ENCODE measurements at places on chromosomes 7 and 10.

GRCh38 chr7:32228601-32229000 lies 158.4 kb upstream of the PDE1C start:
- no peak for DNase-seq

GRCh38 chr10:120511165-120511564 lies 54.1 kb downstream of the PLPP4 start:
- DNase-seq = no peak

GRCh38 chr10:86315549-86315942 lies 51.0 kb downstream of the GRID1 start:
- DNase-seq = no peak

- no peak for DNase-seq
Observed at GRCh38 chr7:146414373-146414772, 297.8 kb downstream of the CNTNAP2 start.

GRCh38 chr10:31381766-31382316 lies 62.8 kb downstream of the ZEB1 start:
- DNase-seq = no peak

DNA sequence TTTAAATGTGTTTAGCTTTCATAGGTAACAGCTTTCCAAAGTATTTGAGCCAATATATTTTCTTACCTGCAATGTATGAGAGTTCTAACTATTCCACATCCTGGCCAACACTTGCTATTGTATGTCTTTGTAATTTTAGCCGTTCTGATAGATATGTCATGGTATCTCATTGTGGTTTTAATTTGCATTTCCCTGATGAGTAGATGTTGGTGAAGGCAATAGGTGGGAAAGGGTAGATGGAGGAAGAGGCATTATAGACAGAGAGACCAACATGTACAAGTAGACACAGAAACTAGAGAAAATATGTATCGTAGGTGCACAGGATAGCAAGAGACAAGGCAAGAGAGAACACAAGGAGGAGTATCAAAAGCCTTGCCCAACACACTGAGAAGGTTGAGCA lies 54.8 kb upstream of the CCDC71L start:
- no peak for DNase-seq

GRCh38 chr10:62010366-62010765 lies 108.9 kb downstream of the ARID5B start:
- DNase-seq = no peak

- no peak for DNase-seq
Observed at GRCh38 chr10:21379143-21379542, 146.3 kb downstream of the SKIDA1 start.

- DNase-seq = no peak
Observed at GRCh38 chr7:37359662-37360444, 88.8 kb downstream of the ELMO1 start.

GRCh38 chr7:3415861-3416312 lies 114.8 kb downstream of the SDK1 start:
- DNase-seq = no peak

GRCh38 chr7:99003419-99003818 lies 125.1 kb downstream of the TRRAP start:
- no peak for DNase-seq

GRCh38 chr7:113392841-113393540 lies 274.6 kb upstream of the SMIM30 start:
- no peak for DNase-seq

GRCh38 chr7:55260676-55261385 lies 104.3 kb upstream of the LANCL2 start:
- no peak for DNase-seq

DNA sequence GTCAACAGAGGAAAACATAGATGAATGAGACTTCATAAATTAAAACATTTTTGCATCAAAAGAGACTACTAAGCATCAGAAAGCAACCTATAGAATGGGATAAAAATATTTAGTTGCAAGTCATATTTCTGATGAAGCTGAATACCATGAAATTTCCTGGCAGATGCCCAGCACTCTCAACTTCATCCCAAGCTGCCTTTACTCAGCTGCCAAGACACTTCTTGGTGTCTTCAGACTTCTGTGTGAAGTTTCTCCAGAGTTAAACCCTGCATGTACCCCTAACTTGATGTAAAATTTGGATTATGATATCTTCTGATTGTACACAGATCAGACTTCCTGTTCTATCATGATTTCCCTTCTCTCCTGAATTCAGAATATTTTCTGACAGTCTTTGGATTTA lies 73.2 kb downstream of the AKR1C4 start:
- DNase-seq = no peak

DNA sequence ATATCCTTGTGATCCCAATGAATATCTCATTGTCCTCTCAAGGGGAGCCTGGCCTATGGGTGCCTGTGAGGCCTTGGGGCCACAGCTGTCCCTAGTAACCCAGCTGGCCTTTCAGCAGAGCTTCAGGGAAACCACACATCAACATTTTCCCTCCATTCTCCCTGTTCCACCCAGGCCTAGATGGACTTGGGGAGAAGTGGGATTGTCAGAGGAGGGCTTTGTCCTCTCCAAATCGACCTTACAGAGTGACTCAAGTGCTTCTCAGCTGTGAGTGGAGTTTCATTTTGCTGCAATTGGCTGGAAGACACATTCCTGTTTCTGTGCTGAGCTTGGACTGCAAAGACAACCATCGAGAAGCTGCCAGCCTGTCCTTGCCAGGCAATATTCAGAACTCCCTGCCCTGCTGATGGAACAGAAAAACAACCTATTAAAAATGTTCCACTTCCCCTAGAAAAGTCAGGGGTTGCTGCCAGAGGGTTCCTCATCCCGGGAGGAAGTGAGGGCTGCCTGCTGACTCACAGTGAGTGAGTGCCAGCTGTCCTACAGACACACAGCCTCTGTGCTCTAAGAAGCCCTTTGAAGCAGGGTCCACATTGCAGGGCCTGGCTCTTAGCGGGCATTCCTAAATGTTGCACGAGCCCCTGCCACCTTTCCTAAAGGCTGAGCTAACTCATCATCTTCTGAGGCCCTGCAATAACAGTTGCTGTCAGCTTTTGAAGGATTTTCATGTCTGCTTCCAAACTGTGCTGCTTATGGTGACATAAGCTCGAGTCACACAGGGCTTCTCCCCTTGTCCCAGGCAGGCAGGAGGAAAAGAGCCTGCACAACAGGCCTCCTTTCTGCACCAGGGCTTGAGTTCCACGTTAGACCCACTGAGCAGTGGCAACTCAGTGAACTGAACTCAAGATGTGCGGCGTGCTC lies 20.5 kb downstream of the STRA8 start:
- DNase-seq = no peak

DNA sequence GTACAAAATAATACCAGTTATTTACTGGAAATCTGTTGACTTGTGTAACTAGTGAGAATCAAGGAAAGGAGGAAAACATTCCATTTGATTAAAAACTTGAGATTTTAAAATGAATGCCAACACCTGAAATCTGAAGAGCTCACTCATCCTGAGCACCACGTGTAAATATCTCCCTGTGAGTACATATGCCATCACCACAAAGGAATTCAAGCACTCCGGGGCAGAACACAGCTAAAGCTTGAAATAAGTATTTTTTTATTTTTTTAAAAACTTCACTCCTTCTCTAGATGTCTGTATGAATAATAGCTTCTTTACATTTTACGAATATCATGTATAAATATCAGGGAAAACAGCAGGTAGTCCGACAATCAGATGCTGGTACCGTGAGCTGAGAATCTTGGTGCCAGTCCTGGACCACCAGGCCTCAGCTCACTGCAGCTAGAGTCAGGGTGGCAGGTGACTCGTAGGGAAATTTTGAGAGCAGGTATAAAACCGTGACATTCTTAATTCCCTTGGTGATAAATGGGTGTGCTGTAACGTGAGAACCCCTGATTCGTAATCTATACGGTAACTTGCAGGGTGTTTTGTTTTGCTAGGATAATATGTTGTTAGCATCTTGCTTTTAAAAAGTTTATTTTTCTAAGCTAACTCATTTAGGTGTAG lies 12.7 kb downstream of the LMTK2 start:
- DNase-seq = no peak

GRCh38 chr7:138166681-138167080 lies 90.4 kb downstream of the AKR1D1 start:
- no peak for DNase-seq

GRCh38 chr7:155848691-155849669 lies 36.7 kb upstream of the SHH start:
- DNase-seq = no peak

GRCh38 chr7:154338701-154339506 lies 286.7 kb downstream of the DPP6 start:
- DNase-seq = no peak

DNA sequence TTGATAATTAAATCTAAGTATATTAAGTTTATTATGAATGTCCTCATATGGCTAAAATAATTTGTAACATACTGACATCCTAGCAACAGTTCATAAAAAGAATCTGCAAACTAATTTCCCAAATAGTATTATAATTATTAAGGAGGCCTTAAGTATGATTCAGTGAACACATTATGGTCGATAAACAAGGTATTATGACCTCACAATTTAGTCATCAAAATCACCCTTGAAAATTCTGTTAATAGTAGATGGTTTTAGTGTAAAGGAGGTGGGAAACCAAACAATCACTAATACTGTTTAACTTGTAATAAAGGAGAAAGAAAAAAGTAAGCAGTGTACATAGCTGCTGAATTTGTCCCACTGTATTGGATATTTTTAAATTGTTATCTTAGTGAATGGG lies 2.1 kb downstream of the ETV1 start:
- no peak for DNase-seq

DNA sequence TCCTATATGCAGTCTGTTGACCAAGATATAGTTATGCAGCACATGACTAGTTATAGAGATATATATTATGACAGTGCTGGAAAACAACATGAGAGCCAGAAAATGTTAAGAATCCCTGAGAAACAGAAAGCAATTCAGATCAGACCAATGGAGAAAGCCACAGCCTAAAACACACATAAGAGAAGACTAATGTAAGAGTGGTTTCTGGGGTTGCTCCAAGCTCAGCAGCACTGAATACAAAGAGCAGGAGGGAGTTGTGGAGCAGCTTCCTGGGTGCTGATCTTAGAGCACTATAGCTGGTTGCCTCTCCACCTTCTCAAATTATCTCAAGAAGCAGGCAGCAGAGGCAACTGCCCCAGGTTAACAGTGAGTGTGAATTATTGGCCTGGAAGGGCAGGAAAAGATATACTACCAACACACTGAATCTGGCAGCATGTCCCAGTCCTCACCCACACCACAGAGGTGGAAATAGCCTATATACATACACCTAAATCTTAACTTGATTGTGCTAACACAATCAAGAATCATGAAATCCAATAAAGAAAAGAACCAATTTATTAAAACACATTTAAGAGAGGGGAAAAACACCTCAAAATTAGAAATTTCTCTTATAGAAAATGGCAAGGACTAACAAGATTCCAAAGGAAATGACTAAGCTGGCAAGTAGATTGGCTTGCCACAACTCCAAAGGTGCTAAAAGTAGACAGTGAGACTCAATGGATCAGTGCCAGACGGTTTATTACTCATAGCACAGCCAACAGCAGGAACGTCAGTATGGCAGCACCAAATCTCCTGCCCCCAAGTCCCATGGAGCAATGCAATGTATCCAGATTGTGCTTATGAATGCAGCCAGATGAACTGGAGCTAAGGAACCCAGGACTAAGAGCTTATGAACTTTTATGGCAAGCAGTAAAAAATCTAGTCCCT lies 5.1 kb downstream of the PTTG1IP2 start:
- DNase-seq = no peak

DNA sequence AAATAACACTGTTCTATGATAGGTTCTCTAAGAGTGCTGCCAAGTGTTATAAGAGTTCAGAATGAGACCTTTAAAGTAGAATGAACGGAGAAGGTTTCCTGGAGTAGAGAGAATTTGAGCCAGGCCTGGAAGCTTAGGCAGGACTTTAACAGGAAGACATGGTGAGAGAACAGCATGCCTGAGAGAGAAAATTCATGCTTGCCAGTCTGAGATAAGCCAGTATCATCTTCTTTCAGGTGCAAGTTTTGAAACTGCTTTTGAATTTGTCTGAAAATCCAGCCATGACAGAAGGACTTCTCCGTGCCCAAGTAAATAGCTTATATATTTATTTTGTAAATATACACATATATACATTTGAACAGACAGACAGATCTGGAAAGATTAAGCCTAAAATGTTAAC lies 22.1 kb downstream of the ARMC10 start:
- DNase-seq = no peak

DNA sequence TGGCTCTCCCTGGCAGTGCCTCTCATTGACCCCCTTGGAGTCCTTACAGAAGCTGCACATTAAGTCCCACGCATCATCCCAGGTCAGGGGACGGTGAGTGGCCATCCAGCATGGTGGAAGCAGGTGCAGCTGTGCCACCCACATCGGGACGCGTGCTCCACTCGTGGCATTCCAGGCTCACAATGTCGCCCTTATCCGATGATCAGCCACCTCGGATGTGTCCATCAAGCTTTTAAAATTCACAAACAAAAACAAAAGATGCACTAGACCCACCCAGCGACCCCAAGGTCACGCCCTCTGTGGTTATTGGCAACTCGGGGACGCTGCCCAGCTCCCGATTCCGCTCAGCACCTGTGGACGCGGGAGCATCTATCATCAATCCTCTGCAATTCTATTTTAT lies 530.9 kb downstream of the PTPRN2 start:
- no peak for DNase-seq

DNA sequence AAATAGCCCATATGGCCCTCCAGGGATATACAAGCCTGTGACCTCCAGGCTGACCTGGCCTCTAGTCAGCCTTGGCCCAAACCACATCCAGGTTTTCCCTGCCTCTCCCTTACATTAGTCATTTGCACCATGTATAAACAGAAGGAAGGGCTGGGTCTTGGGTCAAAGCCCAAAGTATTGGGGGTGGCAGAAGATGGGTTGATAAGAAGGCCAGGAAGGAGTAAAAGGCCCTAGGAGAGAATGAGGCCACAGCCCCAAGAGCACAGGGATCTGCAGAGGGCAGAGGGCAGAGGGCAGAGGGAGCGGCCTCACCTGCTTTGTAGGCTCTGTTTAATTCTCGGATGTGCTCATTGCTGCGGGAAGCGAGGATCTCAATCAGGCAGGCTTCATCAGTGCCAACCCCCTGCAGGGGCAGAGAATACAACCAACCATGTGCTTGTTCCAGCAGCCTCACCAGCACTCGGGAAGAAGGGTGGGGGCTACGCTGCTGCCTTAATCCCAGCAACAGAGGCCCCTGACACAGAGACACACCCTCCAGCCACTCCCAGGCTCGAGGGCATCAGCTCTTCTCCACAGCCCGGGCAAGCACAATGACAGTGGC lies 31.3 kb downstream of the PLAC9 start:
- no peak for DNase-seq

DNA sequence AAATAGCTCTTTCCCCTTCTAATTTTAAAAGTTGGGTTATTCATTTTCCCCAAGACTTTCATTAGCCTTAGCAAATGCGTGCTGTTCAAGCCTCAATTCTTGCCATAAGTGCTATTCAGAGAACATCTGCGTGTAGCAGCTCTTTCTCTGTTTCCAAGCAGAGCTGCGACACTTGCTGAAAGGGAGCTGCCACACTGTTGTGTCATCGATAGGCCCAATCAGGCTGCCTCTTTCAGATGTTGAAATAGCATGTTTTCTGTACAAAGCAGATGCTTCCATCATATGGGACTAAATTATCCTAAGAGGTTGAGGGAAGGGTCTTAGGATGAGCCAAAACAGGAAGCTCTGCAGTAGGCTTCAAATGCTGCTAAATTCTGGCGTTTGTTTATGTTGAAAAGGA lies 220.9 kb upstream of the CDC14C start:
- DNase-seq = no peak

All from T-helper 2 cell (primary cell).